HFFc6 (cell line): ENCODE measurements at places on chromosomes 16 and 17. TPM values are rescaled to one million over a fixed set of nuclear protein-coding genes. Genes with fewer than 3 reads are reported as not detected.

Gene OR3A3
- total RNA-seq = not detected in 3 replicates

Gene STX1B
- total RNA-seq = 7.0 to 9.7 TPM (median 8.2 TPM) in 3 replicates

Gene DOC2A
- total RNA-seq = not detected in 3 replicates

Gene CA7
- total RNA-seq = not detected in 3 replicates

Gene CFAP97D1
- not detected in 3 replicates for total RNA-seq

Gene FBXO39
- total RNA-seq = not detected in 3 replicates

Gene PPL
- total RNA-seq = 0.03 to 0.05 TPM in 2 of 3 replicates, not detected in the other

Gene ST6GALNAC1
- total RNA-seq = not detected in 3 replicates

Gene PRAC1
- not detected in 3 replicates for total RNA-seq

Gene CCL5
- not detected in 3 replicates for total RNA-seq

Gene DNAH9
- total RNA-seq = not detected in 3 replicates

Gene RRAD
- 0.66 to 1.4 TPM (median 1.1 TPM) in 3 replicates for total RNA-seq

Gene HEATR3
- total RNA-seq = 16.8 to 23.8 TPM (median 19.7 TPM) in 3 replicates

Gene LGALS9B
- total RNA-seq = not detected in 3 replicates

Gene EMC8
- 35.0 to 46.3 TPM (median 38.4 TPM) in 3 replicates for total RNA-seq

Gene SLC9A5
- total RNA-seq = 3.7 to 4.4 TPM (median 4.2 TPM) in 3 replicates

- no peak for DNase-seq
Observed at GRCh38 chr17:49440581-49440980, 25.9 kb upstream of the PHB1 start.

DNA sequence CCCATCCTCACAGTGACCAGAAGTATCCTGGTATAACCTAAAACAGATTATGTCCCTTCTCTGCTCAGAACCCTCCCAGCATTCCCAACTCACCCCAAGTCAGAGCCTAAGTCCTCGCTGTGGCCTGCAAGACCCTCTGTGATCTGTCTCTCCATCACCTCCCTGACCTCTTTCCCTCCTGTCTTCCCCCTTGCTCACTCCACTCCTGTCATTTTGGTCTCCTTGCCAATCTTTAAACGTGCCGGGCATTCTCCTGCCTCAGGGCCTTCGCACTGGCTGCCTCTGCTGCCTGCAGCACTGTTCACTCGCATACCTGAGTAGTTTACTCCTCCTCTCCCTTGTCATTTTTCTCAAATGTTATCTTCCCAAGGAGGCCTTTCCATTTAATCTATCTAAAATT lies 97.7 kb downstream of the GSG1L start:
- no peak for DNase-seq

DNA sequence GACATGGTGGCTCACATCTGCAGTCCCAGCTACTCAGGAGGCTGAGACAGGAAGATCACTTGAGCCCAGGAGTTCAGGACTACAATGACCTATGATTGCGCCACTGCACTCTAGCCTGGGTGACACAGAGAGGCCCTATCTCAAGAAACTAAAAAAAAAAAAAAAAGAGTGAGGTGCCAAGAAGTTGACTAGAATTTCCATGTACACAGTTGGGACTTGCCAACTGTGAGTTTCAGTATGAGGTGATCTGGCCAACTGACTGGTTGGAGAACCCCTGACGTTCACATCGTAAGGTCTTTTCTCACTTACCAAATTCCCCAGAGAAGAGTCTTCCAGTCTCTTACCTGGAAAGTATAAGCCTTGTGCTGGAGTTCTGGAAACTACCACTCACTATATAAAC lies 3.1 kb upstream of the MED11 start:
- DNase-seq = no peak

DNA sequence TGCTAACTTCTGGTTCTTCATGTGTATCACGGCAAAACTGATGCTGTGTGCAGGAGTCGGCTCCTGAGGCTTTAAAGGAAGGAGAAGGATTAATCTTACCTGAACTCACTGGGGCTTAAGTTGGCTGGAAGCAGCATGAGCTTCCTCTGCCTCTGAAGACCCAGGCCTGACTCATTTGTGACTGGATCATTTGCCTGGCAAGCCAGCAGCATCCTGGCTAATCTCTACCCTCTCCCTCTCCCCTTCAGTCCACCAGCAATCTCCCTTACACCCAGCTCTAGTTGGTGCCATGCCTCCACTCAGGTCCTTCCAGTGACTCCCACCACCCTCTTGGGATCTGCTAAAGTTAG lies 150.3 kb downstream of the IRX3 start:
- no peak for DNase-seq

GRCh38 chr17:29124135-29124924 lies 55.9 kb downstream of the MYO18A start:
- DNase-seq = peak; percentile 73

GRCh38 chr16:80580109-80580832 lies 39.5 kb downstream of the DYNLRB2 start:
- peak; percentile 49 for DNase-seq

- no peak for DNase-seq
Observed at GRCh38 chr17:494601-495265, 142.1 kb upstream of the RPH3AL start.

GRCh38 chr16:49588026-49588425 lies 214.4 kb downstream of the C16orf78 start:
- no peak for DNase-seq

DNA sequence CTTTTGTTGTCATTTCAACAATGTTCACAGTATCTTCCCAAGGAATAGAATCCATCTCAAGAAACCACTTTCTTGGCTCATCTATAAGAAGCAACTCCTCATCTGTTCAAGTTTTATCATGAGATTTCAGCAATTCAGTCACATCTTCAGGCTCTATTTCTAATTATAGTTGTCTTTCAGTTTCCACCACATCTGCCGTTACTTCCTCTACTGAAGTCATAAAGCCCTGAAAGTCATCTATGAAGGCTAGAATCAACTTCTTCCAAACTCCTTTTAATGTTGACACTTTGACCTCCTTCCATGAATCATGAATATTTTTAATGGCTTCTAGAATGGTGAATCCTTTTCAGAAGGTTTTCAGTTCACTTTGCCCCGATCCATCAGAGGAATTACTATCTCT lies 102.1 kb downstream of the CDH13 start:
- no peak for DNase-seq

DNA sequence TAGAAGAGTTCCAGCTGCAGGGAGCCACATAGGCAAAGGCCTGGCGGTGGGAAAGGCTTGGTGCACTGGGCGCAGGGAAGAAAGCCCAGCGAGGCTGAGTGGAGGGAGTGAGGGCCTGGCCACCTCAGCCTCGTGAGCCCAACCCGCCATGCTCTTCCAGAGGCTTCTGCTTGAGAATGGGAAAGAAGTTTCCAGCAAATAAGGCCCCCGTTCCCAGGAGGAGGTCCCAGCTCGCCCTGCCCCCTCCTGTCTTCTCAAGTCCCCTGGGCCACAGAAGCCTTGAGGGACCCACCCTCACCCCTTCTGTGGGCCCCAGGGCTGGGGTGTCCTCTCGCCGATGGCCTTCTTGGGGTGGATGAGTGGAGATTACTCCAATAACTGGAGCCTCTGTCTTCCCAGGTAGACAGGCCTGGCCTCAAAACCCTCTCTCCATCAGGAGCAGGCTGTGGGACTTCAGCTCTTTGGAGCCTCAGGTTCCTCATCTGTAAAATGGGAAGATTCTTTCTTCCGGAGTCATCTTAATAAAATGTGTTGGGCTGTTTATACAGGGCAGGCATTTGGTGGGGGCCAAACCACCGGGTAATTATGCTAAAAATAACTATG lies 933 bp upstream of the SNN start:
- no peak for DNase-seq

DNA sequence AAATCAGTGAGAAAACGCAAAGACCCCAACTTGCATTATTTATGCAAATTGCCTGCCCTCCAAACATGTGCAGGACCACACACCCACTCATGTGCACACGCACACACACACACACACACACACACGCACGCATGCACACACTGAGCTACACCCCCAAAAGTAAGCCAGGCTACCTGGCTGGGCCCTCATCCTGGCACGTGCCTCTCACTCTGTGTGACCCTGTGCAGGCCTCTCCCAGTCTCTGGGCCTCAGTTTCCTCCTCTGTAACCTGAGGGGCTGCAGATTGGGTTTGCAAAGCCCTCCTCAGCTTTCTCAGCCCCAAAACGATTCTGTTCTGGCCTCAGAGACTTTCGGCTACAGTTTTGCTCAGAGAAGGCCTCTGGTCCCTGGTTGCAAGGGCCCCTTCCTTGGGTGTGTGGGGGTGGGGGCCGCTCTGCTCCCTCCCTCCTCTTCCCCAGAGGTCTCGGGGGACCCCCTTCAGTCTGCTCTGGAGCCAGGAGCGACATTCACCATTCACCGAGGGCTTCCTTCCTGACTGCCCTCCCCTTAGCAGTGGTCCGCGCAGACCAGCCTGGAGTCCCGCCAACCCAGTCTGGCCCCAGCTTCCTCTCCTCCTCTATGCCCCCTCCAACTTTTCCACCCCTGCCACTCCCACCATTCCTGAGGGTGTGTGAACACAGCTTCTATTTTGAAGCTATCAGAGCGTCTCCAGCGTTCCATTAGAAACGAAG lies 5.4 kb upstream of the PIK3R6 start:
- DNase-seq = no peak

DNA sequence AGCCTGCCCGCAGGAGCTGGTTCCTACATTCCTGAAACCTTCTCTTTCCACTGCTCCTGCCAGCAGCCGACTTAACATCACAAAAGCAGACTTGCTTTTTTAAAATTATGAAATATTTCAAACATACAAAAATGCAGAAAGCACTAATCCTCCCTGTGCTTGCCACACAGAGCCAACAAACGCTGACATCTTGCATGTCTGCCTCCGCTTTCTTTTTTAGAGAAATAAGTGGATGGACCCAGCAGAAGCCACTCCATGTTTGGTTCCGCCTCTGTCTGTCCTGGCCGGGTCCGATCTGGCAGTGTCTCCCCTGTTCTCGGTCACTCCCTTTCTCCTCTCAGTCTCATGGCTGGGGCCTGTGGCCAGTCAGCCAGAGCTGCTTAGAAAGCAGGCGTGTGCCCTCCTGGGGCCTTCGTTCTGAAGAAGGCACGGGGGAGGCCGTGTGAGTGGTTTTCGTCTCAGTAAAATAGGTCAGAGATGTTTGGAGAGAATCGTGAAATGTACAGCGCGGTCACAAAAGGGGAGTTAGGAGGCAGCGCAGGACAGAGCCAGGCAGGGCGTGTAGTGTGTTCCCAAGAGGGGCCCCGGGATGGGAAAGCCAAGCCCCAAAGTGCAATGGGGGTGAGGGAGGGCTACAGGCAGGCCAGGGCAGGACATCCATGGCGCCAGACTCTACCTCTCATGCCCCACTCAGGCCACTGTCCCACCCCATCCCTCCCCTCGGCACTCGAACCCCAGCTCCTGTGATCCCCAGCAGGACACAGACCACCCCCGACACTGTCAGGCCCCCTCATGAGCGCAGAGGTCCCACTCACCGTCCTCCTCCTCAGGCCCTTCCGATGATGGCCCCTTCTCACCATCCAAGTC lies 23.2 kb downstream of the MXRA7 start:
- no peak for DNase-seq

DNA sequence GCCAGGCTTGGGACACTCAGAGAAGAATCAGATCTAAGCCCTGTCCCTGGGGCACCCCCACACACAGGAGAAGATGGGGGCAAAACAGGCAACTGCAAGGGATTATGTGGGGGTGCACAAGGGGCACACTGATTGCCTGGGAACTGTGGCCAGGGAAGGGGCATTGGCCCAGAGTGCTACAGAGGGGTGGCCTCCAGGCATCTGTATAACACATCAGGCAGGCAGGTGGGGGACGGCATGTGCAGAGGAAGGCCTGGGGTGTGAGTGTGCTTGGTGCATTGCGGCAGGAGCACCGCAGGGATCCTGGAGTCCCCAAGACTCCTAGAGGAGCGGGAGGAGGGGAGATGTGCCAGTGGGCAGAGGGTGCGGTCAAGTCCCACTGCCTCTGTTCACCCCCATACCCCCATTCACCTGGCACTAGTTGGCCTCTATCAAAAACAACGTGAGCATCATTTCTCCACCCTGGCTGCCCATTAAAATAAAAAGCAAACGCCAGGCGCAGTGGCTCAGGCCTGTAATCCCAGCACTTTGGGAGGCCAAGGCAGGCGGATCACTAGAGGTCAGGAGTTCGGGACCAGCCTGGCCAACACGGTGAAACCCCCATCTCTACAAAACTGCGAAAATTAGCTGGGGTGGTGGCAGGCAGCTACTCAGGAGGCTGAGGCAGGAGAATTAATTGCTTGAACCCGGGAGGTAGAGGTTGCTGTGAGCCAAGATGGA lies 41.5 kb downstream of the C16orf82 start:
- DNase-seq = no peak

DNA sequence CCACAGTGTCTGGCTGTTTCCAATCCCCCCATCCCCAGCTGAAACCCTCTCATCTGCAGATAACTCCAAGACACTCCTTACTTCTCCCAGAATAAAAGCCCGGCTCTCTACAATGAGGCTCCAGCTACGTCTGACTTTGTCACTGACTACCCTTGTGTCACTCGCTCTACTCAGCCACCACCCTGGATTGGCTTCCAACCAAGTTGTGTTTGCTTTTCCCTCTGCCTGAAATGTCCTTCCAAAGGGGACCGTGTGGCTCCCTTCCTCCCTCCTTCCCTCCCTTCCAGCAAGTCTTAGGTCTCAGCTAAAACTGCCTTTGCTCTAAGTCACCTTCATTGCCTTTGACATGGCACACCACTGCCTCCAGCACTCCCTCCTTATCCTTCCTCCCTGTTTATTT lies 42.8 kb downstream of the CDH1 start:
- no peak for DNase-seq

GRCh38 chr17:30992551-30992950 lies 21.7 kb downstream of the RNF135 start:
- DNase-seq = no peak

- DNase-seq = no peak
Observed at GRCh38 chr16:78065319-78065718, 34.1 kb upstream of the WWOX start.

- DNase-seq = no peak
Observed at GRCh38 chr17:19421219-19421618, 10.2 kb downstream of the RNF112 start.
